ENCODE measurements at places on chromosomes 2 and 18.

GRCh38 chr18:45525301-45525700 is 90.0 kb upstream of the SLC14A2 start:
- no peak for DNase-seq

DNA sequence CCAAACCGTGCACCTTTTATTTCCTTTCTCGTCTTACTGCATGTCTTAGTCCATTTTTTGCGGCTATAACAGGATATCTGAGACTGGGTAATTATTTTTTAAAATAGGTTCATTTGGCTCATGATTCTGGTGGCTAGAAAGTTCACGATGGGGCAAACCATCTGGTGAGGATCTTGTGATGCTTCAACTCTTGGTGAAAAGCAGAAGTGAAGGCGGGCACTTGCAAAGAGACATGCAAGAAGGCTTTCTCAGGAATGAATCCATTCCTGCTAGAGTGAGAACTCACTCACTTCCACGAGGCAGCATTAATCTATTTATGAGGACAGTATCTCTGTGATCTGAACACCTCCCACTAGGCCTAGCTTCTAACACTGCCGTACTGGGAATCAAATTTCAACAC is 327.1 kb upstream of the RBMS1 start:
- DNase-seq = no peak

- no peak for DNase-seq
These were observed 799.3 kb downstream of the BCL11A start for GRCh38 chr2:59754011-59754735.

DNA sequence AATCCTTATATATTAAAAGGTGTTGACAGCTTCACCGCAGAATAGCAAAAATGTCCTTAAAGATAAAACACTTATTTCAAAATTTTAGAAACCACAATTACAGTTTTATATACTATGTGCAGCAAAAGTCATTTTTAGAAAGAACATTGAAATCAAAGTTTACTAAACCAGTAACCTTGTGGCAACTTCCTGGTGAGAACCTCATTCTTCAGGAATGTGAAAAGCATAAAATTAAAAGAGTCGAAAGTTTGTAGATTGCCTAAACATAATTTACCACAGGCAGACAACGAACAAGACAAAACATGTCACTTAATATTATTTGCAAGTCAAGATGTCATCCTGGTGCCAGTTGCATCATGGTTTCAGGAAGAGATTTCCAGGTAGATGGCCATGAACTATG is 108.3 kb upstream of the NRP2 start:
- DNase-seq = no peak

- no peak for DNase-seq
These were observed 1.7 kb upstream of the SERPINE2 start for GRCh38 chr2:224040753-224041152.

DNA sequence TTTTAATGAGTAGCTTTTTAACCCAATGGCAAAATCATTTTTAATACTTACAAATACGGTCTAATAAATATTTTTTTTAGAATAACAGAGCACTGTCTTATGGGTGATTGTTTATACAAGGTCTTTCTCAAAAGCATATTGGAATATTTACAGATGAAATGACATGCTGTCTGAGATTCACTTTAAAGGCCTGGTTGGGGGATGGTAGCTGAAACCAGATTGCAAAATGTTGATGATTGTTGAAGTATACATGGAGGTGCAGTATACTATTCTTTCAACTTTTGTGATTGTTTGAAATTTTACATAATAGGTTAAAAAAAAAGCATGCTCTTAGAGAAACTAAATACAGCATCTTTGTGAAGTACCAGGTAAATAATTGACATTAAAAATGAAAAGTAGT is 111.2 kb downstream of the FMNL2 start:
- no peak for DNase-seq

DNA sequence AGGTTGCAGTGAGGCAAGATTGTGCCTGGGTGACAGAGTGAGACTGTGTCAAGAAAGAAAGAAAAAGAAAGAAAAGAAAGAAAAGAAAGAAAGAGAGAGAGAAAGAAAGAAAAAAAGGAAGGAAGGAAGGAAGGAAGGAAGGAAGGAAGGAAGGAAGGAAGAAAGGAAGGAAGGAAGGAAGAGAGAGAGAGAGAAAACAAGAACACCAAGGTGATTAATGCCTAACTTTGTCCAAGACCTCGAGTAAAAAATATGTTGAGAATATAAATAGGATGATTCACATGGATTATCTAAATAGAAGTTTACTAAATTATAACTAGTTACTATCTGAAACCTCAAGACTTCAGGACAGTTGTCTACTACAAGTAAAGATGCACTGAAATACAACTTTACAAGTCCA is 7.2 kb downstream of the PECR start:
- no peak for DNase-seq

GRCh38 chr2:104249629-104250028 is 604.3 kb upstream of the POU3F3 start:
- no peak for DNase-seq

DNA sequence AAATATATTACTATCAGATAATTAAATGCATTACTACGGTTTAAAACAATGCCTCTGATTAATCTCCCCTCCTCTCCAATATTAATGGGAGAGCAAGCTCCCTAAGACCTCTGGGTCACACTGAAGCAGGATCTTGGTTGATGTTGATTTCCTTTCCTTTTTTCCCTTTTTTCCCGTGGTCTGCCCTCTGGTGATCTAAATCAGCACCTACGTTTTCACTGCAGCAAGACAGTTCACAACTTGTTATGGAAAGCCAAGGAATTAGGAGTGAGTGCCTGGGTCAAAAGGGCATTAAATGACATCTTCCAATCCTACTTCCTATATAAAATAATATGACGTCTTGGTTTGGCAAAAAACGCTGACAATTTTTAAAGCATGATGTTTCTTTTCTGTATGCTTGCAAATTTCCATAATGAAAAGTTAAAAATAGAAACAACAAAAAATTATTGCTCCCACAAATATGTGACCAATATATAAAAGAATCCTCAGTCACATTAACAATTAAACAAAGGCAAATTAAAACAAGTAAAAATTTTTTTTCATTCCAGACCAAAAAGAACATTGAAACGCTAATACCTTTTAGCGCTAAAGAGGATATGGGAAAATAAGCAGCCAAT is 7.9 kb upstream of the CFAP36 start:
- DNase-seq = no peak

DNA sequence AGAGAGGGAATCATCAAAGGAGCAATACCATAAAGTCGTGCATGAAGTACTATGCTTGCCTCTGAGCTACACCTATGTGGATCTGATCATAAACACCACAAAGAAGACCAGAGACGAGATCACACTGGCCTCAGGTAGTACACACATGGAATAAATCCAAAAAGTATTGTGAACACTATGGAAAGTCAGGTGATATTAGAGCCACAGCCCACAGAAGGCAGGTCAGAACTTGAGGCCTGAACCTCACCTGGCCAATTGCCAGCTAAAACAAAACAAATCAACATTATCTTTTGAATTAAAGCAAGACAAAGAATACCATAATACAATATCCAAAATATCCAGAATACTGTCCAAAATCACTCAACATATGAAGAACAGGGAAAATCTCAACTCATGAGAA is 371.1 kb downstream of the NCKAP5 start:
- no peak for DNase-seq

GRCh38 chr2:26982102-26982742 is 11.8 kb downstream of the MAPRE3 start:
- no peak for DNase-seq

GRCh38 chr2:217870528-217871011 is 132.2 kb downstream of the TNS1 start:
- DNase-seq = no peak

DNA sequence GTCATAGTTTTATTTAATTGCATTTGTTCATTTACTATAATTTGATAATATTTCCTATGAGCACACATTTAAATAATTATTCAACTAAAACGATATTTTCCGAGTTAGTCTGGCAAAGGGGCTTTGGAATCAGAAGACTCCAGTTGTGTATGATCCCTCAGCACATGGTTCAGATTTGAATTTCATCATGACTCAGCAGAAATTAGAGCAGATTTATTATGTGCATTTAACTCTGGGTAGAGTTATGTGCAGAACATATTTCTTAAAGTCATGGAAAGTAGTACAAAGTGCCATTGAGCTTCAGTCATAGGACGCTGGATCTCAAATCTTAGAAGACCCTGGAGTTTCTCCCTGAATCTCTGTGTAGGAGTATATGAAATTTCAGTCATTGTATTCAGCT is 106.7 kb downstream of the ADCYAP1 start:
- no peak for DNase-seq

GRCh38 chr18:58104096-58104495 is 60.1 kb downstream of the NEDD4L start:
- DNase-seq = no peak

GRCh38 chr2:200188876-200189275 is 117.6 kb upstream of the SPATS2L start:
- DNase-seq = no peak

Measured in CD4-positive, alpha-beta T cell treated with Interferon gamma for 1 hour (primary cell).